ENCODE measurements at places on chromosomes 11 and 22. TPM values are rescaled to one million over a fixed set of nuclear protein-coding genes. Genes with fewer than 3 reads are reported as not detected.

The DDIAS gene
- 16.8 TPM for total RNA-seq

The RAB36 gene
- total RNA-seq = 0.46 TPM

The SLC37A2 gene
- total RNA-seq = 0.46 TPM

The PDGFB gene
- total RNA-seq = 13.3 TPM

The PIH1D2 gene
- 0.36 TPM for total RNA-seq

The SLC22A9 gene
- not detected for total RNA-seq

The LGR4 gene
- total RNA-seq = 0.22 TPM

The RIC3 gene
- total RNA-seq = 5.0 TPM

DNA sequence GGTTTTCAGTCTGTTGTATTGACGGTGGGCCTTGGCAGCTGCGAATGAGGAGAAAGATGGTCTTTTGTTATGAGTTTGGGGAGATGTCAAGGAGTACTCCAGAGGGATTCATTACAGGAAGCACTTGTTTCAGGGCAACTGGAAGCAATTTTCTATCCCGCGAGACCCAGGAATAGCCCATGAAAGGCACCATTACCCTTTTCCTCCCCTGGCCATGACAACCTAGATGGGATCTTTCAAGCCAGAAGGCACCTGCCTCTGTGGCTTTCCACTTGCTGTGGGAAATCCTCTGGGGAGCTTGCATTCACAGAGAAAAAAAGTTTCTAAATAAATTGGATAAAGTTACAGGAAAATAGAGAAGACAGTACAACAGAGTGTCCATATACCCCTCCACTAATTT, 2.7 kb downstream of the ZNF215 start:
- no peak for DNase-seq

DNA sequence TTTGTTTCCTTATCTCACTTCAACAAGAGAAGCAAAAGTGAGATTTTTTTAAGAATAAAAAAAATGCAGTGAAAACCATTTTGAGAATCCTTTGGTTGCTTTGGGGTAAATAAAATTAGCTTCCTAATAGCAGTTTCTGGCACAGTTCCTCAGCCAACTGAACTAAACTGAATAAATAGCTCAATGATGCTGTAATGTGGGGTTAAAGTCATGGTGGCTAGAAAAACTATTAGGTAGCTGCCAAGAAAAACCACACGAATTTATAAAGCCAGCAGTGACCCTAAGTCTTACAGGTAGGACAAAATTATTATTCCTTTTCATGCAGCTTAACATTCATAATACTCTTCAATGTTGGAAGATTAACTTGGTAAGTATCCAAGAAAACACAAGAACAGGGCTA, 142.4 kb downstream of the APIP start:
- DNase-seq = no peak

GRCh38 chr11:77647654-77648305, 10.2 kb upstream of the CLNS1A start:
- no peak for DNase-seq

DNA sequence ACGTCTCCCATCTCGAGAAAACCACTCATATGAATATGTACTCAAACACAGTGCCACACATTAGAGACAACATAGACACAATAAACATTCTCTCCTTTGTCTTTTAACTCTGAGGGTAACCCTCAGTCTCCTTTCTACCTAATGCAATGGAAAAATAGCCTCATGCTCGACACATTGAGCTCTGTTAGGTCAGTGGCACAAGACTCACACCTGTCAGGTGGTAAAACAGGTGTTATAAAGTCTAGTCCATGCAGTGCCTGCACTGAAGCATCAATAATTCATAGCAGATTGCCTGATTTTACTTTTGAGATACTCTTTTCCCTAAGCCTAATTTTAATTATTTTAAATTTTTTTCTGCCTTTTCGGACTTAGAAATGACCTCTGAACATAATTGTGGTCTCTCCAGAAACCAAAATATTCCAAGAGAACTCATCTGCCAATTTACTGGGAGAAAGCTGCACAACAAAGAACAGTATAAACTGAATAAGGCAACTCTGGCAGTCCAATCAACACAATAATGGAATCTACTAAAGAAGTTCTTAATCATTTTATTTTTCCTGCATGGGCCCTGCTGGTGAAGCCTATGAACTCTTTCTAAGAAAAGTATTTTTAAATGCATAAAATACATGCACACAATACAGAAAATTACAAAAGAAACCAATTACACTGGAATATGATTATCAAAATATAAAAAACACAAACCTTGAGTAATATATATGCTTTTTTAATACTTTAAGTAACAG, 9.9 kb downstream of the RDX start:
- no peak for DNase-seq

DNA sequence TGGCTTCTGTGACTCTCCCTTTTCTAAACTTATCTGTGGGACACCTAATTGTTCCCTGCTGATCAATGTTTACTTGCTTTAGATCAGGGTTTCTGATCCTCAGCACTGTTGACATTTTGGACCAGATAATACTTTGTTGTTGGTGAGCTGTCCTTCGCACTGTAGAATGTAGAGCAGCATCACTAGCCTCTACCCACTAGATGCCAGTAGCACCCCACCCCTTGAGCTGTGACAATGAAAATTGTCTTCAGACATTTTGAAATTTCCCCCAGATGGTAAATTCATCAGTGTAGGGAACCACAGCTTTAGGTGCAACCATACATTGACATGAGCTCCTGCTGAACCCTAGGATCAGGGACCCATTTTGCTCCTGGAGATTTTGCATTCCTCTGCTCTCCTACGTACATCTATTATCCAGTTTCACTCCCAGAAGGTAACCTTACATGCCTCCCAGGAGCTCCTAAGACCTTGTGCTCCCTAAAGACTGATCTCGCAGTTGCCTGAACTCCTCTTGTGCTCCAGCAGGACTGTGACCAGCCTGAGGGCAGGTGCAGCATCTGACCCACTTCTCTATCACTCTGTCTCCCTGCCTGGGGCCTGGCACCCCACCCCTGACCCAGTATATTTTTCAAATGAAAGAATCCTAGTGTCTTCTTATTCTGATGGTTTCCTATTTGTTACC, 107.8 kb downstream of the FAR1 start:
- DNase-seq = peak; percentile 30

DNA sequence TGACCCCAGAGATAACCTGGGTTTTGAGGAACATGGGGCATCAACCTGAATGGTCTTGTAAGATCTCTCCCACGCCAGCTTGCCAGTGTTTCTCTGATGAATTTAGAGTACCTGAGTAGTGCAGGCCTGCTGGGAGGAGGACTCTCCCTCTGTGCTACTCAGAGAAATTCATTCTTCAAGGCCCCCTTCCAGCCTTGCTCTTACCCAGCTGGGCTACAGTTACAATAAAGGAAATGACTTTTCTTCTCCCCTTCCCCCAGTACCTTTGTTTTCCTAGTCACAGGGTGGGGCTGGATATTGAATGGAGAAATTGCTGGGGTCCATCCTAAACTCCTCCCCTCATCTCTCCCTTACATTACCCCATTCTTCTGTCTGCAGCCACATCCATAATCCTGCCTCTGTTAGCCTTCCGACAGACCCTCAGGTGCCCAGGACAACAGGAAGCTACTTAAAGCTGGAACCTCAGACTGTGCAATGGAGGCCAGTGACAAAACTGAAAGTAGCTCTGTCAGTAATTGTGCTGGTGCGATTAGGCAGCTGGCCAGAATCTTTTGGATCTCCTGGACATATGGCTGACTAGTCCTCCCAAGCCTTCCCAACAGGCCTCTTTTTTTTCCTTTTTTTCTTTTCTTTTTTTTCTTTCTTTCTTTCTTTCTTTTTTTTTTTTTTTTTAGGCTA, 17.4 kb downstream of the LIMK2 start:
- DNase-seq = no peak

- DNase-seq = no peak
These were observed 1333.1 kb upstream of the TENM4 start for GRCh38 chr11:80773919-80774318.

DNA sequence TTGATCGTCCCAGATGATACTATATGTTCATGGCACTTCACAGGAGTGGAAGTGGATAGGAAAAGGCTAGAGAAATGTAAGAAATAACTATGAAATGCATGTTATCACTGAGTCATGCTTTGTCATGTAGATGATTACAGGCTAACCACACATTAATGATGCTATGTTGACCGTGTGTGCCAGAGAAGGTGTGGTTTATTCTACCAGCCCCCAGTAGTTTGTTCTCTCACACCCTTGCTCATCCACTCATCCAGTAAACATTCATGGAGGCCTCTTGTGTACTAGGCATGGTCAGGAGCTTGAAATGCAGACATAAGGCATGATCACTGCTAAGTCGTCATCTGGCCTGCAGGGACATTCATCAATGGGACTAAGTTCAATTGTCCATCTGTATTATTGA, 153.0 kb upstream of the PITPNB start:
- DNase-seq = no peak

GRCh38 chr11:47905358-47906059, 57.4 kb upstream of the NUP160 start:
- DNase-seq = no peak

GRCh38 chr11:62443390-62444235, 24.8 kb downstream of the SCGB1A1 start:
- no peak for DNase-seq

GRCh38 chr22:35274154-35274871, 17.0 kb downstream of the HMGXB4 start:
- DNase-seq = peak; percentile 12

DNA sequence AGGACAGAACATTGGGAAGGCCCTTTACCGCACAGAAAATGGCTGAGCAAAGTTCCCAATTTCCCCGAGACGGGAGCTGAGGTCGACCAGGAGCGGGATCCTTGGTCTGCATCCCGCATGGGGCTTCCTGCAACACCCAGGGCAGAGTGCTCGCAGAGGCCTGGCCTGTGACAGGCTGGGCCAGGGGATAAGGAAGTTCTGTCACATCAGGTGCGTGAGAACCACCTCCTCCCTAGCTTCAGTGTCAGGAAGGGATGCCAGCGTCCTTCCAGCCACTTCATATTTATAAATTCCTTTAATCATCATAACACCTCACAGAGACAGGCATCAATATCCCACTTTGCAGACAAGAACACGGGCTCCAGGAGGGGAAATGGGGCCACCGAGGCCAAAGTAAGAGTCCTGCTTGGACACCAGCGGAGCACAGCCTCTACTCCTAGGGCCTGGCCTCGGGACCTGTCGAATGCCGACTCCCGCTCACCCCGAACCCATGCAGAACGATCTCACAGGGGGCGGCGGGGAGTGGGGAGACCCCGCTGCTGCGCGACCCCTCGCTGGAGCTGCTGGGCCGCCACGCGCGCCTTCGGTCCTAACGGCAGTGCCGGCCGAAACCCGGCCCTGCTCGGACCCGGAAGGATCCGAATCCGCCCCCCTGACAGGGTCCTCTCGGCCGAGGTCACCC, 532 bp downstream of the BET1L start:
- DNase-seq = peak; percentile 40

DNA sequence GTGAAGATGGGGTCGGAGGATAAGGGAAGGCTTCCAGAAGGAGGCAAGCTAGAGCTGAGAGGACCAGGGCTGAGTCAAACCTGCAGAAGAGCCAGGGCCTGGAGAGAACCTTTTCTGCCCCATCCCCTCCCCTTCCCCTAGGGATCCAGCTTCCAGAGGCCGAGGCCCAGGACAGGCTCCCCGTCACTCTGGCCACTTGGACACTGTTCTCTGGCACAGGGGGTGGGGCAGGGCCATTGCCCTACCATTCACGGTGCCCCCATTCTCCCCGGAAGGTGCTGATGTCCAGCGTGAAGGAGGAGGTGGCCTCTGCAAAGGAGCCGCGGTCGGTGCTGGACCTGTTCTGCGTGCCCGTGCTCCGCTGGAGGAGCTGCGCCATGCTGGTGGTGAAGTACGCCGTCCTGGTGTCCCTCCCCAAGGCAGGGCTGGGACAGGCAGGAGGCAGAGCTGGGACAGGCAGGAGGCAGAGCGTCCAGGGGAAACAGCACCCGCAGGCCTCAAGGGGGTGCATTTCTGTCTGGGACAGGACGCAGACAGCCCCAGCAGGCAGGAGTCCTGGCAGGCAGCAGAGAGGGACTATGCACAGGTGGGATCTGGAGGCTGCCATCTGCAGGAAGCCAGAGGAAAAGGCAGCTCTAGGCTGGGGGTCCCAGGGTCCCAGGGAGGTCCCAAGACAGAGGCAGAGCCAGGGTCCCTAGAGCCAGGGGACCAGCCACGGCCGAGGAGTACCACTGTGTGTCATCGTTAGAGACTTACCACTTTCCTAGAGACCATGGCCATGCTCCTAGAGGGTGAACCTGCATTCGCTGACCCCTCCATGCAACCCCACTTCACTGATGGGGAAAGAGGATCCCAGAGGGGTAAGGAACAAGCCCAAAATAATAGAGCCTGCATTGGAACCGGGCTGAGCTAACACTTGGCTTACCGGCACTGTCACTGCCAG, 25.8 kb upstream of the SLC22A12 start:
- DNase-seq = no peak

Measured in activated CD4-positive, alpha-beta memory T cell treated with anti-CD3 and anti-CD28 coated beads for 36 hours (primary cell).